ENCODE measurements at places on chromosomes 7 and 10.

GRCh38 chr7:67301667-67302066 lies 305.0 kb downstream of the TYW1 start:
- DNase-seq, result no peak

- DNase-seq, result no peak
Observed at GRCh38 chr7:107236862-107237261, 68.1 kb downstream of the HBP1 start.

DNA sequence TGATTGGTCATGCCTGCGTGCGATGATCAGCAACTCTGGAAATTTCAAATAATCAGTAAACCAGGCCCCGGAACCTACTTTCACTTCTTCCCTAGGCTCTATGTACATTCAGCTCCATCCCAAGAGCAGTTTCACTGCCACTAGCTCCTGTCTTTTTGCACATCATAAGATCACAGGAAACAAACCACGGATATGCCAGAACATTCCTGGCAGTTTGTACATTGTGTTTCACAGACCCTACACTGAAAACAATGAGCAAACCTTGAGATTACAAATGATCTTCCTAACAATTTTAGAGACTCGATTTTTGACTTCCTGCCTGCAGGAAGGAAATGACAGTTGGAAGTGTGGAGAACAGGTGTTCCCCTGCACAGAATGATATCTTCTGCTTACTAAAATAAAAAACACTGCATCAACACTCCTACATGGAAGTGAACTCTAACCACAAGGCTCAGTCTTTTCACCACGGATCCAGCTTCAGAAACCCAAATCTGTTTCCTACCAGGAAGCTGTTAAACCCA lies 7.6 kb upstream of the TMEM236 start:
- no peak for DNase-seq

DNA sequence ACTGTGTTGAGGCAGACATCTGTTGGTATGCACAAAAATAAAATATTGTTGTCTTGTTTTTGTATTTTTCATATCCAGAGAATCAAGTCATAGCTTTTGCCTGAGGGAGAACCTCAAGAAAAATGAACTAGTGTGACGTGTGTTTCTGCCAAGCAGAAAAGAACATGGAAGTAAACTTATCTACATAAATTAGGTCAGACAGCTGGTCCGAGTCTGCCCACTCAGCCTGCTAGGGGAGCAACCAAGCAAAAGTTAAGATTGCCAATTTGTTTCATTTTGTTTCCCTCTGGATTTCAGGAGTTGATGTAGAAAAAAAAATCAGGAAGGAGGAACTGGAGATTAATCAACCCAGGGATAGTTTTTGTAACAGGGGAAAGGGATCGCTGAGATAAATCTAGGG lies 572.4 kb upstream of the LRRTM3 start:
- no peak for DNase-seq

- no peak for DNase-seq
Observed at GRCh38 chr10:22624287-22624738, 90.1 kb downstream of the PIP4K2A start.

DNA sequence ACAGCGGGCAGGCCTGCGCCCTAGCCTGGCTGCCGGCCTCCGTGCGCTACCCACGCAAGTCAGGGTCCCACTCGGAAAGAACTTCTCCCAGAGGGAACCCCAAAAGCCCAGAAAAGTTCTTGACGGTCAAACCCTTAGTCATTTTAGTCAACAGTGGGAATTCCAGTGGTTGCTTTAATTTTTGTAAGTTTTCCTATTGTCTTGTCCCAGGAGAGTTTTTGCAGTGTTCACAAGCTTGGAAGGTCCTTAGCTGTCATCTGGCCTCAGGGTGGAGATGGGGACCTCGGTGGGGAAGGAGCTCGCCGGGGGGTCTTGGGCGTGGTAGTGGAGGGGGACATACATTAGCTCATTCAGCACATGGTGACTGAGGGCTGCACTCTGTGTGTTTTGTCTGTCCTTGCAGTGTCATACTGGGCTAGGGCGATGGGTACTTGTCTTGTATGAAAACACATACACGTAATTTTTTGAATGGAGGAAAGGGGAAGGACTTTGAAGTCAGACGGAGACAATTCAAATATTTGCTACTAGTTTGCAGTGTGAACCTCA lies 736 bp downstream of the MINDY4 start:
- no peak for DNase-seq

- no peak for DNase-seq
Observed at GRCh38 chr10:43809211-43809930, 160.7 kb upstream of the ZNF32 start.

GRCh38 chr7:131964203-131964602 lies 407.8 kb upstream of the PODXL start:
- DNase-seq, result no peak

DNA sequence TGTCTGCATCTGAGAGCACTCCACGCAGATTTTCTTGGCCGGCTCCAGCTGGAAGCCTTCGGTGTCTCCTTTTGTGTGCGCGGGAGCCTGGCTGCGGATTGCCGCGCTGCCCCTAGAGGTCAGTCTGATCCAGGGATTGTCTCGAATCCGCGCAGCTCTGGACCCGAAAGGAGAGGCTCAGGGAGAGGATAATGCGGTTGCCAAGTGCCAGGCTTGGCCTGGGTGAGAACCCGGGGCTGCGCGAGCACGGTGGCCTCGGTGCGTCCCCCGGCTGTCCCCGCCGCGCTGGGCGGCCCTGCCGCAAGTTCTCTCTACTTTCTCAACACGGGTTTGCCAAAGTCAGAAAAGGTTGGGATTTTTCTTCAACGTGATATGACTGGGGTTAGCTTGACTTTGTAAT lies 140.9 kb downstream of the ADCYAP1R1 start:
- DNase-seq, result no peak

DNA sequence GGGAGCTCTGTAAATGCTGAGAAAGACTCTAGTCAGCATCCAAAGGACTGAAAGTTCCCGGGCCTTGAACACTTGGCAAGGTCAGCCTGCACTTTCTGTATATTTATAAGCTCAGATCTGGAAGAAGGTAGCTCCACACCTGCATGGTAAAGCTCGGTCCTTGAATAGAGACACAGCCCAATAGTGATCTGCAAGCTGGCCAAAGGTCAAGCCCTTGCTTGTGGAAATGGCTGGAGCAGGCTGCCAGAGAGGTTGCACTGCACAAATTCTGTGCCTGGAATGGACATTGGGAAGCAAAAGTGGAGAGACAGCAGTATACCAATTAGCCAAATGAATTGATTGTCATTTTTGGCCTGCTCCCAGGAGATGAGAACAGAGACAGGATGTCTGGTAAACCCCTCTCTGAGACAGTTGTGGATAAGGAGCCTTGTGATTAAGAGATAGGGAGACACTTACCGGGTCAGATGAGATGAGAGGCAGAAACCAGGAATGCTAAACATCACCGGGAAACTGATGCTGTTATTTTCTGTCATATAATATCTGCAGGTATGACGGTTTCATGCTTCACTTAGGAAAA lies 8.0 kb upstream of the FRA10AC1 start:
- DNase-seq, result no peak

DNA sequence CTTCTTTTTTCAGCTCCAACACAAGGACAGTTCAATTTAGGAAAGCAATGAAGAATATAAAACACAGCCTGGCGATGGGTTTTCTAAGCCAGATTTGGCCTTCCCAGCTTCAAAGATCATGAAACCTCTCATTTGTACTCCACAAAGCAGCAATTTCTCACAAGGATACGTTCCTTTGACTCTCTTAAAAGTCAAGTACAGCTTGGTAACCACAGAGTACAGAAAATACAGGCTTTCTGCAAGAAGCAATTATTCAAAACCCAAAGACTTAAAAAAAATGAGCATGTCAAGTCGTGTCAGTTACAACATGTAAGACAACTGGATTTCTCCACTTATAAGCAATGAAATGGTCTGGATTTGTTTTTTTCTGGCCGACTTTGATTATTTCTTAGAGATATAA lies 321.4 kb downstream of the FGFR2 start:
- DNase-seq, result no peak

GRCh38 chr10:26839966-26840627 lies 20.7 kb downstream of the ABI1 start:
- no peak for DNase-seq

DNA sequence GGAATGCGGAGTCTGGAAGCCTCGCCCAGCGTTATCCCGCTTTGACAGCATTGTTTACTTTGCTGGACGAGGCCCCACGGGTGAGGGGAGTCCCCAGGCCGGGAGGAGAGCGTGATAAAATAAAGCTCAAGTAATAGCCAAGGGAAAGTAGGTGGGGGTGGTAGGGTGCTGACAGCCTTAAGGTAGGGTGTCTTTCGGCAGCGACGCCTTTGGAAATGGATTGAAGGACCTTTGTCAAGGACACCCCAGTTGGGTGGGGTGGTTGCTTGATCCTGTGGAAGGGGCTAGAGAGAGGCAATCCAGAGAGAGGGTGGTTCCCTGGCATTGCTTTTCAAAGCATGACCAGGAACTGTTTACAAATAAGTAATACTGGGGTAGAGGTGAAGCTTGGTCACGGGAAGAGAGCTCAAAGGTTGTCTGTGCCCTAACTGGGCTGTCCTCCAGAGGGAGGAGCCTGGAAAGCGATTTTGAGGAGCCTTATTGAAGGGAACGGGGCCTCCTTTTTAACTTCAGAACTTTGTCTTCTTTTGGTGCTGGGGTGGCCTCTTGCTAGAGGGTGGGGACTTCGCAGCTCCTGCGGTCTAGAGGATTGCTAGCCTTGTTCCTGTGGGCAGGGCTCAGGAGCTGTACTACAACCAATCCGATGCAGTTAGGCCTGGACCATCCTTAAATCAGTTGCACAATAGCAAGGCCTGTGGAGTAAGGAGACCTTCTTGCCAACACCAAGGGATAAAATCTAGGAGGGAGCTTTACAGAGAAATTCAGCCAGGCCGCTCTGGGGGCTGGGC lies 1.3 kb downstream of the EIF4EBP2 start:
- DNase-seq, result no peak

GRCh38 chr7:39621261-39621660 lies 2.1 kb upstream of the RALA start:
- no peak for DNase-seq

GRCh38 chr7:30168835-30169573 lies 34.2 kb downstream of the MTURN start:
- DNase-seq, result no peak

GRCh38 chr7:151566897-151567320 lies 47.2 kb upstream of the RHEB start:
- no peak for DNase-seq

DNA sequence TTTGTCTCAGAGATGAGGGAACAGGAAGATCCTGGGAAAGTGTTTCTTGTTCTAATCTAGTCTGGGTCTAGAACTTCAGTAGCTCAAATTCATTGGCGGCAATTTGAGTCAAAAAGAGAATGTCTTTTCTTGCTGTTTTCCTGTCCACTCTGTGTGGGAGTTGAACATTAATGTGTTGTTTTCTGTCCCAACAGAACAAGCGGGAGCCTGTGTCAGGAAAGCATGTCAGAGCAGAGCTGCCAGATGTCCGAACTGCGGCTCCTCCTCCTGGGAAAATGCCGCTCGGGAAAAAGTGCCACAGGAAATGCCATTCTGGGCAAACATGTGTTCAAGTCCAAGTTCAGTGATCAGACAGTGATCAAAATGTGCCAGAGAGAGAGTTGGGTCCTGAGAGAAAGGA lies 16.0 kb downstream of the GIMAP8 start:
- DNase-seq, result no peak

DNA sequence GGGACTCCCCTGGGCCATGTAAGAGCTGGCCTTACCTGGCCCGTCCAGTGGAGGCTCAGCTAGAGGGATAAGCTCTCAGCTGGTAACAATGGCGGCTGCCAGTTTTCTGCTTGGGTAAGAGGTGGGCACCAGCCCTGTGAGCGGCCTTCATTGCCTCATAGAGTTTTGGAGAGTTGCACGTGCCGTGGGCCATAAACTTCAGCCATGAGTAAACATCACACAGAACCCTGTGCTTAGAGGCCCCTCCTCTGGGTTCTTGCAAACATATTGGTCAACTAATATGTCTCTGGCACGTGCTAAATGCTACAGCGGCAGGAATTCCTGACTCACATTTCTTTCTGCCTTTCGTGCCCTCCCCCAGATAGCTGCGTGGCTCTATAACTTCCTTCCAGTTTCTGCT lies 103.9 kb upstream of the LEP start:
- DNase-seq, result no peak

GRCh38 chr10:110059925-110060324 lies 52.1 kb downstream of the ADD3 start:
- DNase-seq, result no peak

DNA sequence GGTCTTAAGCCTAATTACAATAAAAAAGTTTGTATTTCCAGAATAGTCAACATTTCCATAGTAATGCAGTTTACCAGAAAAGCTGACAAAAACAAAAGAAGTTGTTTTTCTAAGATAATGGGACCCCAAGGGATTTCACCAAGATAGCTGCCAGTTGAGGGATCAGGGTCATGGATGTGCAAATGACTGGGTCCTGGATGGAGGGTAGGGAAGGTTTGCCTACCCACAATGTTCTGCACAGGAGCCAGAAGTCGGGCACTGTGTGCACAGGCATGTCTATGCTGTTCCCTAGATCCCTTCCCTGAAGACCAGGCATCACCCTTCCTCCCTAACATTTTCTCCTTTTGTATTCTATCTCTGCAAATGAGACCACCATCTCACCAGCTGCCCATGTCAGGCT lies 94.1 kb upstream of the FAM133B start:
- DNase-seq, result no peak

GRCh38 chr10:78332012-78332411 lies 298.3 kb downstream of the RPS24 start:
- DNase-seq, result no peak

GRCh38 chr10:30647089-30647488 lies 17.5 kb upstream of the LYZL2 start:
- no peak for DNase-seq

GRCh38 chr10:68334672-68335467 lies 2.1 kb upstream of the PBLD start:
- DNase-seq, result no peak

DNA sequence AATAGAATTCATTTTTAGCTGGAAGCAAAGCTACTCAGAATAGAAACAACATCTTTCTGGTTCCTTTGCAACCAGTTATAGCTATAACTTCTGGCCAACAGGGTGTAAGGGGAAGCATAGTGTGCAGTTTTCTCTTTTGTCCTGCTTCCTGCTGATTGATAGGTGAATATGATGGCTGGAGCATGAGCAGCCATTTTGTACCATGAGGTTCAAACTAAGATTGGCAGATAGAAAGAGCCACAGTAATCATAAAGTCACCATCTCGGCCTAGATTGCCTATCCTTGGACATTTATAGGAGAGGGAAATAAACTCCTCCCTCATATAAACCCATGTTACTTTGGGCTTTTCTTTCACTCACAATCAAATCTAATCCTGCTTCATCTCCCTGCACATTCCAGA lies 102.2 kb upstream of the FGFR2 start:
- DNase-seq, result no peak

GRCh38 chr10:97849687-97850402 lies at the start of gene GOLGA7B:
Gene GOLGA7B, plus strand, starts transcription at chr10:97849843. Its CDS starts 461 bp downstream, at chr10:97850304.
- peak; percentile 74 for DNase-seq

DNA sequence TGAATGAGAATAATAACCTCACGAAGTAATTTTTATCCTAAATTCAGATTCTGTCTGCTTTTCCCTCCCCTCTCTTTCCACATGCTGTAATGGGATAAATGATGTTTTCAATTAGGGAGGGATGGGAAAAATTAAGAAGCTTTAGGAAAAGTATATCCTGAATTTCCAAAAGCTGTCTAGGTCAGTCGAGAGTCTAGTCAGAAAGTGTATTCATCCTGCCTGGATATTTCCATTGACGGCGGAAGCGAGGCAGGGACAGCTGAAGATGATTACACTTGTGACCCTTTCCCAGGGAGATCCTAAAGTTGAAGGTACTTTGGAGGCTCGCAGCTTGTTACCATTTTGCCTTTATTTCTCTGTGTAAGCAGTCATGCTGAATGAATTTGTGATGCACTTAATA lies 204.1 kb downstream of the ZNF365 start:
- DNase-seq, result no peak
